ENCODE measurements at places on chromosomes 5 and 9.

- DNase-seq = no peak
Observed at GRCh38 chr5:118918232-118918631, 70.1 kb downstream of the DTWD2 start.

- DNase-seq = no peak
Observed at GRCh38 chr9:34506623-34507022, 16.2 kb downstream of the ENHO start.

DNA sequence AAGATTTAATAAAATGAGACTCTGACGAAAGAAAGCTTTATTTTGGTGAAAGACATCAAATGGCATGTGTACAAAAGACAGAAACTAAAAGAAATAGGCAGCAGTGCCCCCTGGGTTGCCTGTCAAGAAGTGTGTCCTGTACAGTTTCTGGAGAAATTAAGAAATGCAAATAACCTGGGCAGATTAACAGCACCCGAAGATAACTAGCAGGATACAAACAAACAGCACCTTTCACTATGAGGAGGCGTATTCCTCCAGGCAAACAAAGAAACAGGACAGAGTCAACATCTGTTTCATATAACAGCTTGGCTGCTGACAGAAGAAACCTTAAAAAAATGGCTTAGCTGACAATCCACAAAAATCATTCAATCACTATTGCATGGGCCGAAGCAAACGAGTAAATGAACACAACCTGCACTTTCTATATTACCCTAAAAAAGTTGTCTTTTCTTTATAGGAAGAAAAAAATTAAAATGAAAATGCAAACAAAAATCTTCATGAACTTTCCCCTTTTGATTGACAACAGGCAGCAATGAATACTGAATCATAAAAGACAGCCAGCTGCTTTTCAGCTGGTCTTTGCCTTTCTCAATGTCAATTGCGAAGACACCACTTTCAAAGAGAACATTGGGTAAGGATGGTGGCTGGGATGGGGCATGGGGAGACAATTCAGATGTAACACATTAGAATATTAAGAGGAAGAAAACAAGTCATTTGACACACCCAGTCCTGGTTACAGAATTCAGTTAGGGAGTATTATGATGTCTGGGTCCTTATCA lies 162.1 kb downstream of the ARL15 start:
- DNase-seq = peak; percentile 15

- no peak for DNase-seq
Observed at GRCh38 chr9:108130905-108131304, 641.3 kb upstream of the KLF4 start.

DNA sequence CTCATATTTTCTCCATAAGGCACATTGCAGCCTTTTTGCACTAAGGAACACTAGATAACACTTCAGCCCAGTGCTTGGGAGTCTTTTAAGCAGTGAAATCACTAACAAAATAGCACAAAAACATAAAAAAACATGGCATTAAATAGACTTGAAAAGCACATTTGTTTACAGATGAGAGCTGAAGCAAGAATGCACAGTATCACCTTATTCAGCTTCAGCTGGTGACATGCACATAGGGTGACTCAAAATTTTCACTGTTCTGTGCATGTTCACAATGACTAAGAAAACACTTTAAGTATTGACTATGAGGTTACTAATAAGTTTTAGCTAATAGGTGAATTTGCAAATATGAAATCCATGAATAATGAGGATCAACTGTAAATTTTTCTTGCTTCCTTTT lies 293.9 kb upstream of the TARS1 start:
- DNase-seq = no peak

DNA sequence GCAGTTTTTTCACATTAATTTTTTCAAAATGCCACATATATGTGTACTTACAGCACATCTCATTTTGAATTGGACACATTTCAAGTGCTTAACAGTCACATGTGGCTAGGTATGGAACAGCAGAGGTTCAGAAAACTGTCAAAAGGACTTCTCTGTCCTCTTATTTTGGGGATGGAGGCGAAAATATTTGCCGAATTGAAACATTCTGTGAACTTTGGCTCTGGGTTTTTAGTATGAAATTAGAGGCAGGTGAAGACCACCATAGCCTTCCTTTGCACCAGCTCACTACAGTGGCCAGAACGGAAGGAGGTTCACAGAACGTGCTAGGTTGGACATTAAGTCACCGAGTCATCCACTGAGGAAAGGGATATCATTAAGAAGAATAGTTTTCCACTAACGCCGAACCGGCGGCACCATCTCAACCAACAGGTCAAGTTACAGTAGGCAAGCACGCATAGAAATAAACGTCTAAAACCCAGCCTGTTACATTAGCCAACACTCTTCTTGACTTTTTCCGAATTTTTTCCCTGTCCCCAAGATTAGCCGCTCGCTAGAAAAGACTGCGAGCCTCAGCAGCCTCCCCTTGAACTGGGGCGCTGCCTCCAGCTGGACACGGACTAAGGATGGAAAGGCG lies 1.8 kb upstream of the TLE4 start:
- DNase-seq = no peak

GRCh38 chr9:105057551-105057950 lies 129.6 kb upstream of the ABCA1 start:
- DNase-seq = no peak

DNA sequence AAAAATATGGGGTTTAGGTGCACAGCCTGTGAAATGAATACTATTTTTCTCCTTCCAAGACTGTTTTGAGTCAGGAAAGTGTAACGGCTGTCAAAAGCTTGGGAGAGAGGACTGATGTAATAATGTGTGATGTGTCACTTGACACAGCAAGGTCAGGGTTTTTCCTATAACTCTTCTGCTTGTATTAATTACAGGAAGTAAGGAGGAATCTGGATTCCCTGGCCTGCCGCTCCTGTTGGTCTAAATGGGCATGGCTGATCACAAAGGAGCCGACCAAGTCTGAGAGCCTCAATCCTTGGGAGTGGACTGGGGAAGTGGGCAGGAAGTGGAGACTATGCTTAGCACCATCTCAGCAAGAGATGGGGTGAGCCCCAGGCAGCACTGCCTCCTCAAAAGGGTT lies 16.7 kb upstream of the SLC28A3 start:
- no peak for DNase-seq

- peak; percentile 91 for DNase-seq
Observed at GRCh38 chr5:139677736-139678613, 29.8 kb downstream of the CXXC5 start.

DNA sequence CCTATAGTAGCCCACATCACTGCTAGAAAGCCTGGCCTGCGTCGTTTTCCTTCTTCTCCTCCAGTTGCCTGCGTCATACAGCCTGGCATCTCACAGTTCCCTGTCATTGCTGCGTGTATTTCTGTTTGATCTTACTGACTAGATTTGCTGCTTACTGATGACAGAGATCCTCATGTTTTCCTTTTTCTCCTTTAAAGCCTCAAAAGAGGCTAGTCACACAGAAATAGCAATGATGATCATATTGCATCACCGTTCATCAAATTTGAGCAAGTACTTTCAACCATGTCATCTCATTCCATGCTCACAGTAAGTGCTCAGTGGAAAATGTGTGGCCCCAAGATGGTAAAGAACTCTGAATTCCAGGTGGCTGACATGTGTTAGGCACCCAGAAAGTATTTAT lies 76.8 kb downstream of the MVB12B start:
- no peak for DNase-seq

- no peak for DNase-seq
Observed at GRCh38 chr5:132079081-132079480, 5.5 kb downstream of the CSF2 start.

DNA sequence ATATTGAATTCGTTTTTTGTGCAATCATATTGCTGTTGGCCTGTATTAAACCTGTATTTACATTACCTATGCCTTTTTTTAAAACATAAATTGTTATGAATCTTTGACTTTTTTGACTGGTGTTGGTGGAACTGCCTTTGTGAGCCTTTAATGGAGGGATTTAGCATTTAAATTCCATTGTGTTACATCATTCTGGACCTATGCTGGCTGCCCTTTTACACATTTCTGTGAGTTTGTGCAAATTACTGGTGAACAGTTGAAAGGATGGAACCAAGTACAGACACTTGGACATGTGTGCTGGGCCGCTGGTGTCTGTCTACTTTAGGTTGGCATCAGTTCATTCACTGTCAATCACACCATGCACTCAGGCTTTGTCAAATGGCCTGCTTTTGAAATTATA lies 3.4 kb downstream of the SNX18 start:
- DNase-seq = no peak

- no peak for DNase-seq
Observed at GRCh38 chr5:128984480-128984879, 19.2 kb downstream of the SLC27A6 start.

GRCh38 chr9:136784997-136785361 lies 6.2 kb upstream of the TMEM141 start:
- DNase-seq = no peak

GRCh38 chr5:178519155-178519554 lies 71.0 kb downstream of the COL23A1 start:
- DNase-seq = no peak

DNA sequence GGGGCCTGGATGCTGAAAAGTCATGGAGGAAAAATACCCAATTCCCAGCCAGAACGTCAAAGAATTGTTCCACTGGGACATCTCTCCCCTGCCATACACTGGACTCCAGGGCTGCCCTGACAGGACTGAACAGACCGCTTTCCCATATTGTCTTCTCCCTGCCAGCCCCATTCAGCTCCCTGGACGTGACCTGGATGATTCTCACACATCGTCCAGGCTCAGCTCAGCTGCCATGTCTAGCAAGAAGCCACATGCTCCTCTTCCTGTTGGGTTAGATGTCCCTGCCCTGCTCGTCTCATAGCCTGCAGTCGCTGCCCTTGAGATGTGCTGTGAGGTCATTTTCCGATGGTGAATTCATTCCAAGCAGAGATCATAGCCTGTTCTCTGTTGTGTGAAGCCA lies 37.4 kb downstream of the FOXI1 start:
- no peak for DNase-seq

DNA sequence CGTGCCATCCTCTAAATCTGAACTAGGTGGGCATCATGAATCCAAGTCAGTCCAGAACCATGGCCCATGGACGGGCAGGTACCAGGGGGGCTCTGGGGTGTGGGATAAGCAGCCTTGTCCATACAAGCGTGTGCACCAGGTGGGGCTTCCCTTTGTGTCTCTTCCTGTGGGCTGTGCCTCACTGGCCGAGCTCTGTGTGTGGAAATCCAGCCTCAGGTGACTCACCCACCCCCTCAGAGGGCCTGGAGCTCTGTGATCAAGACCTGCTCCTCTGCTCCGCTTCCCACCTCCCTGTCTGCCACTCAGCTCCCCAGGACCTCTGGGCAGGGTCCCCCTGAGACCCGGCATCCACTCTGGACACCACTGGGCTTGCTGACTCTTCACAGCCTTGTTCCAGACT lies 33.0 kb downstream of the GADD45G start:
- no peak for DNase-seq

- no peak for DNase-seq
Observed at GRCh38 chr5:133918731-133919130, 49.7 kb downstream of the C5orf15 start.

GRCh38 chr9:17699615-17700330 lies 120.9 kb downstream of the SH3GL2 start:
- no peak for DNase-seq

GRCh38 chr5:56624751-56625150 lies 190.6 kb upstream of the MAP3K1 start:
- no peak for DNase-seq

DNA sequence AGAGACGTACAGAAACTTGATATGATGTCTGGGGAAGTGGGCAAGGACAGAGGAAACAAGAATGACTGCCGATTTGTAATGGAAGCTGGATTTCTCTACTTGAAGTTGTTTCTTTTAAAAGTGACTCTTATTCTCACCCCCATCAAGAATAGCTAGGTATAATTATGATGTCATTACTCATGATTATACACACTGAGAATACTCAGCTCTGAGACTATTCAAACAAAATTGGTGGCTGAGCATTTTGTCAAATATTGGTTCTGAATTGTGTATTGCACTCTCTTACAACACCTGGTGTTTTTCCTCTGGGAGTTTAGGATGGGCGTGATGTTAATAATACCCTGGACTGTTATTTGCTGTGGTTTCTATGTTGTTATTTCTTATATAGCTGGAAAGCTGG lies 46.3 kb downstream of the MAST4 start:
- DNase-seq = no peak

DNA sequence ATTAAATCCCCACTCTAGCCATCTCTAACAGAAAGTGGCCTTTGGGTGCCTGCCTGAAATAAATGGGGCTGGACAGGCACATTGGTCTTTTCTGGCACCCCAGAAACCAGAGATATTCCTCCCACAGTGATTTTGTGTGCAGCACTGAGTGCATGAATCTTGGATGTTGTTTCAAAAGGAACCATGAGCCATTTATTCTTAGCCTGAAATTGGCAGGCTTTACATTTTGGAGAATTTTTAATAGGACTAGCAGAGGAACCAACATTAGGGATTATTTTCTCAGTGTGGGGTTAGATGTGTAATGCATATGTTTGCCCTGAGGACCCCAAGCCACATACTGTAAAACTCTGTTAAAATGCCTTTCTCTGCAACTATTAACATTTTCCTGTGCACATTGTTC lies 451.3 kb downstream of the NFIB start:
- DNase-seq = no peak

DNA sequence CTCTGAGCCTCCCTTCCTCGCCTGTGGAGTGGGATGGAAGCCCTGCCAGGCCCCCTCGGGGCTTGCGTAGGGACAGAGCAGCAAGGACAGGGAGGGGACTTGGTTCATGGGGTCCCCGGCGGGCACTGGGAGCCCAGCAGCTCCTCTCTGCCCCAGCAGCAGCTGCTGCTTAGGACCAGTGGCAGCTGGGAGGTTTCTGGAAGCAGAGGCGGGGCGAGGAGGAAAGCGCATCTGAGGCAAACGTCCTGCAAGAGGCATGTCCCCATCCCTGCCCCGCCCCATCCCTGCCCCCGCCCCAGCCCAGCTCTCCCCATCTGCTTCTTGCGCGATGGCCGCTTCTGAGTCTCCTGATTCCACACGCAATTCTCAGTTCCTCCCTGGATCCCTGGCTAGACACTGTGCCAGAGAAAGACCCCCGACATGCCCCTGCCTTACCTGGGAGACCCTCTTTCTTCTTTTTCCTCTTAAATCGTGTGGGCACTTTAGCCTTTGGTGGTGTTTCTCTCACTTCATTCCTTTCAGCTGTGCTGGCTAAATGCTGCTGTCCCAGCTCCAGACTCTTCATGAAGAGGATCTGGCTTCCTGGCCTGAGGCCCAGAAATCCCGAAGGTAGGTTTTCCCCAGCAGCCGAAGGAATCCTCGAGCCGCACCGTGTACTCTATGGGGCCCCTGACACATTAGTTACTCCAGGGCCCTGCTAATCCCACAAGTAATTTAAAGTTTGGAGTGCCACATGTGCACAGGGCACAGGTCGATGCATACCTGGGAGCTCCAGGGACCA lies 4.4 kb upstream of the OR2S2 start:
- DNase-seq = peak; percentile 22

GRCh38 chr9:125683486-125683885 lies 23.5 kb downstream of the MAPKAP1 start:
- no peak for DNase-seq

DNA sequence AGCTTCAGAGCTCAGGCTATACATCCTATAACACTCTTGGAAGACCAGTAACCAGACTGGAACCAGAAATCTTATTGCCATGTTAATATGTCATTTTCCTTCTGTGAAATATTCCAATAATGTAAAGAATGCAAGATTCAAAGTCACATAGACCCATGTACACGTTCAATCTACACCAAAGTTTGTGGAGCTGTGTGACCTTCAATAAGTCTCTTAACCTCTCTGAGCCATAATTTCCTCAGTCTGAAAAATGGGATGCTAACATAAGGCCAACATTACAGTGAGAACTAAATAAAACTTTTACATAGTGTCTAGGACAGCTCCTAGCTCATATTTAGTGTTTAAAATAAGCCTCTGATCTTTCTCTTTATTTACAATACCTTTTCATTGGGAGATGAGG lies 70.4 kb downstream of the ARRDC3 start:
- no peak for DNase-seq

Data from SK-N-SH (cell line).